ENCODE measurements at places on chromosomes 4 and X.

GRCh38 chr4:107901213-107901934 is 30.0 kb upstream of the CYP2U1 start:
- no peak for DNase-seq

GRCh38 chr4:166143227-166143626 is 270.2 kb downstream of the TLL1 start:
- no peak for DNase-seq

- DNase-seq = no peak
Observed at GRCh38 chrX:38606821-38607220, 45.5 kb downstream of the TSPAN7 start.

DNA sequence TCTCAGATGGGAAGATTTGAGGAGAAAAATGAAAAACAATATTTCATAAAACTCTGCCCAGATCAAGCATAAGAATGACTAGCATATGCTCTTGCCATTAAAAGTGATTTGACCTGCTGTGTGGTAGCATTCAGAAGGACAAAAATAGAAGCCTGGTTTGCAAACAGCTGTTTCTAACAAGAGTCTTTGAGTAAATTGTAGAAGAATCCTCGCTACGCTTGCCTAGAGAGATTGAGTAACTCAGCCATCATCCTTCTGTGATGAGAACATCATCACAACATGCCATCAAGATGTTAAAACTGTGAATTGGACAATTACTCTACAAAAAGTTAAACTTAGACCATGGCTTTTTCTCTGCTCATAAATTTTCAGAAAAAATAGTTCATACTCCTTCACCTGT is 168.9 kb upstream of the PUDP start:
- DNase-seq = no peak

DNA sequence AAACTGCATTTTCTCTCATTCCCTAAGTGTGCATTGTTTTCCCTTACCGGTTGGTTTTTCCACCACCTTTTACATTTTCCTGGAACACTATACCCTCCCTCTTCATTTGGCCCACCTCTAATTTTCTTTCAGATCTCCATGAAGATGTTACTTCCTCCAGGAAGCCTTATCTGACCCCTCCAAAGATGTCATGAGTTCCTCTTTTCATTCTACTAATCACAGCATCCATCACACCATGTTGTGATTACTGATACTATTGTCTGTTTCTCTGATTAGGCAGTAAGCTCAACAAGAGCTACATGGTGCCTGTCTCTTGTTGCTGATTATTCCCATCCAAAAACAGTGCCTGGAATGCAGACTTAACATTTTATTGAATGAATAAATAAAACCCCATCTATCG is 2.9 kb upstream of the AFP start:
- DNase-seq = no peak

Data from CD4-positive, alpha-beta T cell treated with Interleukin-15 for 4 hours (primary cell).